Activated naive CD8-positive, alpha-beta T cell treated with anti-CD3 and anti-CD28 coated beads, Interleukin-2, amount 10 ng/mL, durations not matched to agents 7 days and 5 days (primary cell): ENCODE measurements at places on chromosomes 1 and 21. TPM values are rescaled to one million over a fixed set of nuclear protein-coding genes. Genes with fewer than 3 reads are reported as not detected.

DNA sequence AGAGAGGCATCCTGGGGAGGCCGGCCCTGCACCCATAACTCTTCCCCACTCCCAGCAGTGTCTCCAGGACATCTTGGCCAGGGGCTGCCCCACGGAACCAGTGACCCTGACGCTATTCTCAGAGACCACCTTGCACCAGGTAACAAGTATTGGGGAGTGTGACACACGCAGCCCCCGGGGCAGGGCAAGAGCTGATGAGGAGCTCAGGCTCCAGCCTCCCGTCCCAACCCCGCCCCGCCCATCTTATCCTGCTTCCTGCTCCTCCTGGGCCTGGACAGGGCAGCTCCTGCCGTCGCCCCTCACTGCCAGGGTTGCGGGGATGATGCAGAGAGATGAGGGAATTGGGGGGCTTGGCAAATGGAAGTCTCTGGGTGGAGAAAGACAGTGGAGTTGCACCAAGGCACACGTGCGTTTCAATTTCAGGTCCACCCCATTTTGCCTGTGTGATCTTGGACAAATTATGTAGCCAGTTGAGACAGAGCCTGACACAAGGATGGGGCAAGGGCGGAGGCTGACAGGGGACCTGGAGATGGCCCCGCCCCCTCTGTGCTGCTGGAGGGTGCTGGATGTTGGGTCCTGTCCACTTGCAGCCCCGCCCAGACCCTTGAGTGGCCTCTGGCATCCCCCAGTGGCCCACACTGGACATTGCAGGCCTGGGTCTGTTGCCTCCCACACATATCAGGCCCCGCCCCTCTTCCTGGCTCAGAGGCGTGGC, 10.7 kb downstream of the CLCNKA start:
- no peak overlapping the region for H3K4me3 ChIP-seq
- no peak overlapping the region for H3K27ac ChIP-seq
- H3K27me3 ChIP-seq = peaks cover 11% of the 10 kb centered on the region
- H3K36me3 ChIP-seq = no peaks in the 10 kb centered on the region

DNA sequence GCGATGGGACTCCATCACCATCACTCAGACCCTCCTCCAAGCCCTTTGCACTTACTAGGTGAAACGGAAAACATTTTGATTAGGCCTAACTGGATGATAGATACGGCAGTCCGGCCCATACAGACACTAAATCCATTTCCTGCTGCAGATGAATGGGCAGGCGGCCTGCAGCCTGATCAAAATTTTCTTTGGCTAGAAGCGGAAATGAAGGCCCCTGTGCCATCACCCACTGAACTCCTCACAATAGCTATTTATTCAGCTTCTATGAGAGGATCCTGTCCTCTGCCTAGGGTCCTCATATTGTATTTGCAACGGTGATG, 200.5 kb downstream of the OMA1 start:
- H3K4me1 ChIP-seq = no peaks in the 10 kb centered on the region
- H3K27me3 ChIP-seq = no peaks in the 10 kb centered on the region
- H3K27ac ChIP-seq = no peak overlapping the region
- H3K36me3 ChIP-seq = no peaks in the 10 kb centered on the region

- peaks cover 2% of the 10 kb centered on the region for H3K27me3 ChIP-seq
- peaks cover 3% of the 10 kb centered on the region for H3K4me1 ChIP-seq
Observed at GRCh38 chr1:230054092-230054749, 12.8 kb upstream of the GALNT2 start.

The PTGER3 gene
- 0.71 TPM for total RNA-seq

GRCh38 chr1:30930631-30931173, 22.1 kb upstream of the SDC3 start:
- no peak overlapping the region for H3K27ac ChIP-seq
- H3K4me3 ChIP-seq = no peak overlapping the region
- H3K27me3 ChIP-seq = peaks cover 4% of the 10 kb centered on the region
- peaks cover 9% of the 10 kb centered on the region for H3K36me3 ChIP-seq

The ZMPSTE24 gene
- total RNA-seq = 20.6 TPM

- H3K4me3 ChIP-seq = no peak overlapping the region
- peaks cover 19% of the 10 kb centered on the region for H3K27me3 ChIP-seq
- H3K27ac ChIP-seq = no peak overlapping the region
- no peaks in the 10 kb centered on the region for H3K36me3 ChIP-seq
Observed at GRCh38 chr1:205913451-205914154, 29.7 kb downstream of the SLC26A9 start.

GRCh38 chr1:46667782-46668760, at the start of gene ATPAF1:
ATPAF1 (minus strand) TSS chr1:46668364; CDS start chr1:46668322, 42 bp downstream.
- H3K4me3 ChIP-seq = peak within 1 kb of the TSS; percentile 93
- H3K36me3 ChIP-seq = peaks cover 11% of the 10 kb centered on the region
- peaks cover 15% of the 10 kb centered on the region for H3K4me1 ChIP-seq
- peak within 1 kb of the TSS; percentile 67 for H3K27ac ChIP-seq
- H3K27me3 ChIP-seq = no peaks in the 10 kb centered on the region

The CTSK gene
- total RNA-seq = 9.4 TPM

GRCh38 chr1:186026946-186027345, 292.8 kb downstream of the HMCN1 start:
- H3K36me3 ChIP-seq = no peaks in the 10 kb centered on the region
- H3K4me1 ChIP-seq = no peaks in the 10 kb centered on the region
- no peaks in the 10 kb centered on the region for H3K27me3 ChIP-seq

The TNFRSF25 gene
- 137 TPM for total RNA-seq

DNA sequence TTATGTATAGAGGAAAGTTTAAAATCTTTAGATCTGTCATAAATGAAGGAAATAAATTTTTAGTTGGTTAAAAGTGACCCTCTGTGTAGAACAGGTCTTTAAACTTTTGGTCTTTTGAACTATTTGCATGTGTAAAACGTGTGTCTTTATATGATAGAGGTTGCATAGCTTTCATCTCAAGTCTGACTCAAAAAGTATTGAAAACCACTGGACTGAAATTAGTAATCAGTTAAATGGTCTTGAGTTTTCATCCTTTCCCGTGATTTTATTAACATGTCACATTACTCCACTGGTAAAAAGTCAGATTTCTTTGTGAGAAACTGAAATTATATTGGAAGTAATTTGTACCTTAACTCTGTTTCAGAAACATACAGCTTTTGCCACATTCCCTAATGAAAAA, 1.8 kb downstream of the RNPC3 start:
- peaks cover 37% of the 10 kb centered on the region for H3K36me3 ChIP-seq
- H3K27ac ChIP-seq = no peak overlapping the region
- no peak for DNase-seq
- H3K4me3 ChIP-seq = peak overlapping the region; percentile 69

The CFHR3 gene
- not detected for total RNA-seq

The SH3BGR gene
- total RNA-seq = 1.9 TPM

The PALMD gene
- total RNA-seq = not detected

- no peak for DNase-seq
- no peaks in the 10 kb centered on the region for H3K36me3 ChIP-seq
- H3K4me3 ChIP-seq = no peak overlapping the region
- H3K27ac ChIP-seq = no peak overlapping the region
Observed at GRCh38 chr1:230552880-230553279, 89.4 kb upstream of the COG2 start.

DNA sequence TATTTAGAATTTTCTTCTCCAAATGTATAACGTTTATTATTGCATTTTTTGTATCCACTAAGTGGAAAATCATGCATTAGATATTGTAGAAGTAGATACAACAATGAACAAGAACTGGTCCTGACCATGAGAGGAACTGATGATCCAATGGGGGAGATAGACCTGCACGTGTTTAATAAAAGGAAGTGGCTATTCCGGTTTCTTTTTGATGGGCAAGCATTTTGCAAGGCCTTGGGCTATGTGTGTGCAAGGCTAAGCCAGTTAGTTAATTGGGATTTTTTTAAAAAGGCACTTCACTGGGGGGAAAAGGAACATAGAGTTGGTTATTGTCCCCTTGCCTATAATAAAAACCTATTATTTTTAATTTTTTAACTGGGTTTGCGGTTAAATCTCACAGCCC, 961 bp upstream of the VCAM1 start:
- H3K36me3 ChIP-seq = peaks cover 3% of the 10 kb centered on the region
- H3K27ac ChIP-seq = no peak overlapping the region
- H3K27me3 ChIP-seq = peaks cover 20% of the 10 kb centered on the region
- no peak overlapping the region for H3K4me3 ChIP-seq
- H3K4me1 ChIP-seq = peaks cover 13% of the 10 kb centered on the region
- no peak for DNase-seq

The FAM110D gene
- total RNA-seq = not detected

- H3K4me3 ChIP-seq = no peak overlapping the region
- no peak overlapping the region for H3K27ac ChIP-seq
- H3K4me1 ChIP-seq = no peaks in the 10 kb centered on the region
- peaks cover 3% of the 10 kb centered on the region for H3K27me3 ChIP-seq
- no peaks in the 10 kb centered on the region for H3K36me3 ChIP-seq
- DNase-seq = no peak
Observed at GRCh38 chr1:86687595-86687994, 16.8 kb upstream of the SH3GLB1 start.

The SPAG17 gene
- total RNA-seq = not detected

GRCh38 chr1:116352349-116352813, 20.7 kb upstream of the ATP1A1 start:
- peaks cover 11% of the 10 kb centered on the region for H3K4me1 ChIP-seq
- DNase-seq = no peak
- H3K4me3 ChIP-seq = no peak overlapping the region
- H3K27me3 ChIP-seq = no peaks in the 10 kb centered on the region
- H3K36me3 ChIP-seq = no peaks in the 10 kb centered on the region

GRCh38 chr1:109984190-109984455, 442 bp upstream of the AHCYL1 start:
- H3K36me3 ChIP-seq = peaks cover 4% of the 10 kb centered on the region
- DNase-seq = no peak
- peak overlapping the region; percentile 98 for H3K4me3 ChIP-seq
- peaks cover 27% of the 10 kb centered on the region for H3K4me1 ChIP-seq
- H3K27me3 ChIP-seq = peaks cover 2% of the 10 kb centered on the region

GRCh38 chr21:23249760-23250159, 2251.6 kb downstream of the NCAM2 start:
- H3K27me3 ChIP-seq = no peaks in the 10 kb centered on the region
- no peak overlapping the region for H3K4me3 ChIP-seq

The NCAM2 gene
- not detected for total RNA-seq

GRCh38 chr1:47465605-47466004, 27.8 kb downstream of the FOXD2 start:
- no peak overlapping the region for H3K4me3 ChIP-seq
- DNase-seq = no peak
- no peak overlapping the region for H3K27ac ChIP-seq
- H3K4me1 ChIP-seq = no peaks in the 10 kb centered on the region
- H3K36me3 ChIP-seq = no peaks in the 10 kb centered on the region
